ENCODE measurements at places on chromosomes 6 and 20. TPM values are rescaled to one million over a fixed set of nuclear protein-coding genes. Genes with fewer than 3 reads are reported as not detected.

C6orf141 gene
- not detected for polyA plus RNA-seq

TINAG gene
- not detected for polyA plus RNA-seq

TSPYL4 gene
- 25.1 TPM for polyA plus RNA-seq

RSPH3 gene
- 2.0 TPM for polyA plus RNA-seq

- DNase-seq = no peak
Observed at GRCh38 chr6:168280899-168281245, 38.7 kb downstream of the DACT2 start.

DNA sequence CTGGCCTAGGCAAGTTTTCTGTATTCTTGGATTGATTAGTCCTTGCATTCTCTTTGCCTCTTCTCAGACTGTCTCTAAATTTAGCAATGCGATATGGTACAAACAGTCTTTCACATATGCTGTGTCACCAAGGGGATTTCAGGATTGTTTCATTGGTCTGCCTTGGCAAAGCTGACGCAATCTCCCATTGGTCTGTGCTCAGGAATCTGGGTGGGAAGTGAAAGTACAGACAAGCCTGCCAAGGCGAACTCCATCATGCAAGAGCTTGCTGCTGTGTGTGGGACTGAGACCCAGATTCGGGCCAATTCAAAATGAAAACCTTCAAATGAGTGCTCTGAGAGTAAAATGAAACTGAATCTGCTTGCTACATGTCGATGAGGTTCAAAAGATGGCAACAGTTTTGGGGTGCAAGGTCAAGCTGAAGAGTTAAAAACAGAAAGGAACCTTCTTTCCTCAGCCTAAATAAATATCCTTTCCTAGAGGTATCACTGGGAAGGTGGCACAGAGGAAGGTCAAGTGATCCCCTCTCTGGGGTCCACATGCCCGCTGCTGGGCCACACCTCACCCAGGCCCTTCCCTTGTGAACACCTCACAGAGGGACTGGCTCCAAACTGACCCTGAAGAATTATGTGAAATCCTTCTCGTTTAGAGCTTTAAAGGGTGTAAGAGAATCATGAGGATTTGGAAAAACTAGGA is 198.8 kb upstream of the PREP start:
- peak; percentile 97 for DNase-seq

- DNase-seq = no peak
Observed at GRCh38 chr20:52268184-52268749, 76.7 kb upstream of the ZFP64 start.

DNA sequence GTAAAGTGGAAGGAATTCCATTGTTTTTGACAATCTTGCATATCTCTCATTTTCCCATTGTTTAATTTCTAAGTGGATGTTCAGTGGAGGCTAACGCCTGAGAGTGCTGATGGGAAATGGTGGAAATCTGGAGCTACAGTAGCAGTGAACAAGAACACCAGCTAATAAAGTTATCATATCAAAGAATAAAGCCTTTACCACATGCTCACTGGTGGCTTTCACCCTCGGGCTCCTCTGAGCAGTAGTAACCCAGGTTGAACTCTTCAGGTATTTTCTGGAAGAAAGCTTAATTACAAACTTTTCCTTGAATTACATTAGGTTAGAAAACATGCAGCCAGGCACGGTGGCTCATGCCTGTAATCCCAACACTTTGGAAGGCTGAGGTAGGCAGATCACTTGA is 10.4 kb upstream of the ACAT2 start:
- no peak for DNase-seq

DNA sequence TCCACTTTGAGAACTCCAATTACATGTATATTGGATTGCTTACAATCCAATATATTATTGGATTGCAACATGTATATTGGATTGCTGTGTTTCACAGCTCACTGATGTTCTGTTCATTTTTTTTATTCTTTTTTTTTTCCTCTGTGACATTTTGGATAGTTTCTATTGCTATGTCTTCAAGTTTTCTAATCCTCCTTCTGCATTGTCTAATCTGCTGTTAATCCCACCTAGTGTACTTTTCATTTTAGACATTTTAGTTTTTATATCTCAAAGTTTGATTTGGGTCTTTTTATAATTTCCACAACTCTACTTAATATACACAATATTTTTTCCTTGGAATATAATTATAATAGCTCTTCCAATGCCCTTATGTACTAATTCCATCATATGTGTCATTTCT is 34.5 kb downstream of the CNBD2 start:
- no peak for DNase-seq

Data from AG04450 (cell line).